ENCODE measurements at places on chromosomes 2 and 18.

- DNase-seq: no peak
Observed at GRCh38 chr18:71450257-71450656, 1093.9 kb downstream of the CBLN2 start.

DNA sequence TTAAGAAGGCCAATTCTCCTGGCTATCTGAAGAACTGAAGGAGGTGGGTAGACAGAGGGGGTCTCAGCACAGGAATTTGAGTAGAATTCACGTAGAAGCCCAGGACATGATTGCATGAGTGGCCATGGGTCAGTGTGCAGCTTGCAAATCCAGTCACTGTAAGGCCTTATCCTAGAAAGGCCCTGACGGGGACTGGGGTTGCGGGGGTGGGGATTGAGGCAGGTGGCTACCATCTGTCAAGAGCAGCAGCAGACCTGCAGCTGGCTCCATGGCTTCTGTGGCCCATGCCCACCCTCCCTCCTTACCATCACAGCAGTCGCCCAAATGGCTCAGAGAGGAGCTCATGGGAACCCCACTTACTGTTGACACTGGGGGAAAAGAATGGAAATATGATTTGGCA, 34.6 kb upstream of the SLC14A1 start:
- DNase-seq: no peak

GRCh38 chr2:143344780-143345179, 215.6 kb downstream of the ARHGAP15 start:
- no peak for DNase-seq

DNA sequence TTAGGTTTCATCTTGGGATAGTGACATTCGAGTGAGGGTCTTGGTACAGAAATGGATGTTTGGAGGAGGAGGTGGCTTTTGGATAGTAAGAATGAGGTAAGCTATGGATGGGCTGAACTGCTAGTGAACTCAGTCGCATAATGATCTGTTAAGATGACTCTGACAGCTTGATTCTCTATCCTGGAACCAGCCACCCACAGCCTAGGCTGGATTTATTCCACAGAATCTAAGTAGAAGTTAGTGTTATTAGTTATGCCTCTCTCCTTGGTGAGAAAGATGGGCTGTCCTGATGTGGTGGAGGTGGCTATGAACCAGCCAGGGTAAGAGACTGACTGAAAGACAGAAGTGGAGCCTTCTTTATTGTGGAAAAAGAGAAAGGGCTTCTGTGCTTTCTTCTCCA, 22.4 kb downstream of the IL36A start:
- DNase-seq: no peak

DNA sequence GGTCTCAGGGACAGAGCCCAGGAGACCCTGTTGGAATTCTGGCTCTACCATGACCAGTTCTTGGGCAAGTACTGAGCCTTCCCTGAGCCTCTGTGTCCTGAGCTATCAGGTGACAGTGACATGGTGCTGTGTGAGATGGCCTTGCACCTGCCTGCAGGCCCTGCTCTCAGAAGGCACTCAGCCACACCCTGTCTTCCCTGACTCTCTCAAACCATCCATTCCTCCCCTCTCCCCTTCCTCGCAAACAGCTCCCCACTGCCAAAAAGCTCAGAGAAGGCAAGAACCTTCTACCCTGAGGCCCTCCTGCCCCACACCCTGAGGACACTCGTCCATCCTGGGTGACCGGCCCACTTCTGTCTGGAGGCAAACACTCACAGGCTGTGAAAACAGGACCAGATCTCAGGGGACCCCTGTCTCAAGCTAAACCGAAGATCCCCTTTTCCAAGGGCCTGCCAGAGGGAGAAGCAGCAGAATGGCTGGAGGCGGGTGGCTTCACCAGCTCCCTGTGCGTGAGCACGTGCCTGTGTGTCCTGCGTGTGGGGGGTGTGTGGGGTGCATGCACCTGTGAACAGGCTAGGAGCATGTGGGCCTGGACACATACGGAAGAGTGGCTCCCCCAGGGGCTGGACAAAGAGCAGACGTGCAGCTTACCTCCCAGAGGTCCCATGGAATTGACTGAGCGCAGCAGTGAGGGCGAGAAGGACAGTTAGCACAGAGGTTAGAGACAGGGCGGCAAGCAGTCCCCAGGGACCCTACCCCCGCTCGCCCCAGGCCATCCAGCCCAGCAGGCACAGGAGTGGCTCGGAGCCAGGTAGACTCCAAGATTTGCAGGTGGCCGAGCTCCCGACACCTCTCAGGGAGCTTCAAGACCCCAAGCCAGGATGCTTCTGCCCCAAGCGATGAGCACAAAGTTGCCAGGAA, 53.9 kb downstream of the BIN1 start:
- DNase-seq: no peak

- peak; percentile 14 for DNase-seq
Observed at GRCh38 chr2:230932556-230933511, 7.8 kb upstream of the GPR55 start.

- no peak for DNase-seq
Observed at GRCh38 chr18:74914648-74915047, 294.3 kb downstream of the PTGR3 start.

GRCh38 chr2:172342078-172342477, 85.3 kb upstream of the ITGA6 start:
- no peak for DNase-seq

GRCh38 chr2:191637182-191638078, 40.5 kb upstream of the NABP1 start:
- DNase-seq: no peak

GRCh38 chr2:11983401-11983800, 237.0 kb downstream of the LPIN1 start:
- no peak for DNase-seq

DNA sequence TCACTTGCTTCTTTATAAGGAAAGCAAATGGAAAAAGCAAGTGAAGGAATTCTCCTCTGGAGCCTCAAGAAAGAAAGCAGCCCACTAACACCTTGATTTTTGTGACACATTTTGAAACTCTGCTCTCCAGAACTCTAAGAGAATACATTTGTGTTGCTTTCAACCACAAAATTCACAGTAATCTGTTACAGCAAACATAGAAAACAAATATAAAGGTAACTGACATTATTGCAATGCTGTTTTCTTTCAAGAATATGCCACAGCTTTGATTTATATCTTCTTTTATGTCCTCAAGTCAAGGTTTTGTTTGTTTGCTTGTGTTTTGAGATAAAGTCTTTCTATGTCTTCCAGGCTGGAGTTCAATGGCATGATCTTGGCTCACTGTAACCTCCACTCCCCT, 103.1 kb upstream of the FIGN start:
- no peak for DNase-seq

DNA sequence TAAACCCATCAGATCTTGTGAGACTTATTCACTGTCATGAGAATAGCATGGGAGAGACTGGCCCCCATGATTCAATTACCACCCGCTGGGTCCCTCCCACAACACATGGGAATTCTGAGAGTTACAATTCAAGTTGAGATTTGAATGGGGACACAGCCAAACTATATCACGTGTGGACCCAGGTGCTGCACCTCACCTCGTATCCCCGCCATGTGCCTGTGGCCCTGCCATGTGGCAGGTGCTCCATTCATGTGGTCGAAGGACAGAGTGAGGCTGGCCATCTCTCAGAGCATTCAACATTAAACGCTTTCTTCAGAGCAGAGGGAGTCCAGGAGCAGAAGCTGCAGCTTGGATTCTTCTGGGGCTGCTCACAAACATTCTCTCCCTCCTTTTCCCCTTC, 32.3 kb downstream of the MROH2A start:
- no peak for DNase-seq

DNA sequence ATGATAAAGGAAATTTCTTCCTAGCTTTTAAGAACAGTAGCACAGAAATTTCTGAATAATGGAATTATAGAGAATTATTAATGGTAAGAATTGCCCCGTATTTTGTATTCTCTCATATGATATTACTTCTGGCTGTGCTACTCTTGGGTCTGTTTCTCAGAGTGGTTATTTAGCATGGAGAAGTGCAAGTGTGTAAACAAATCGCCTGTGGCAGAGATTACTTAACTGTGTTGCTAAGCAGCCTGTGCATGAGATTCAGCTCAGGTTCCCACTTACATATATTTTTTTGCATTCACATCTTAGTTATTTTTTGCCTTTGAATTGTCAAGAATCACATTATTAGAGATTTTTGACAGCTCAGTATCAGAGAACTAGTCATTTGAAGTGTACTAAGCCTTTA, 80.1 kb upstream of the NFATC1 start:
- DNase-seq: no peak

GRCh38 chr18:48754993-48755473, 195.7 kb downstream of the SMAD7 start:
- DNase-seq: no peak

DNA sequence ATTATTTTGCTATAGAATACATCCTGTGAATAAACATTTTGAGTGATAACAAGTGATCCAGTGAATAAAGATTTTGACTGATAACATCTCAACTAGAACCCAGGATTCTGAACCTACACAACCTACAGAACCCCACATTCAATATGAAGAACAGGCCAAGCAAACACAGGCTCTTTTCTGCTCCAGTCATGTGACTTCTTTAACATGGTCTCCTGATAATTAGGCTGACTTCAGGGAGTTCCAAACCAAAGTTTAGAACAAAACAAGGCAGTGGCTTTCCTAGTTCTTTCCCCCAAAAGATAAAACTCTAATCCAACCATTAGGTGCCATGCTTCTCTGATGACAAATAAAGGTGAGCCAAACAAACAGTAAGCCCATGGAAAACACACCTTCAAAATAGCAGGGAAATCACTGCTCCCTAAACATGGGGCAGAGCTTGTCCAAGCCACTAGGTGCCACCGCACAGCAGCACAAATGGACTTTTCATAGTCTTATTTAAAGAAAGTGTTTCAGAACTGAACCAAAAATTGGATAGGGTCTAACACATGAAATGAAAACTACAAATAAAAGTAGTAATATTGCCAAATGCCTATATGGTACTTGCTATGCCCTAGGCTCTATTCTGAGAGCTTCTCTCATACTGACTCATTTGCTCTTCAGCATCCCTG, 95.3 kb downstream of the EVA1A start:
- DNase-seq: no peak

DNA sequence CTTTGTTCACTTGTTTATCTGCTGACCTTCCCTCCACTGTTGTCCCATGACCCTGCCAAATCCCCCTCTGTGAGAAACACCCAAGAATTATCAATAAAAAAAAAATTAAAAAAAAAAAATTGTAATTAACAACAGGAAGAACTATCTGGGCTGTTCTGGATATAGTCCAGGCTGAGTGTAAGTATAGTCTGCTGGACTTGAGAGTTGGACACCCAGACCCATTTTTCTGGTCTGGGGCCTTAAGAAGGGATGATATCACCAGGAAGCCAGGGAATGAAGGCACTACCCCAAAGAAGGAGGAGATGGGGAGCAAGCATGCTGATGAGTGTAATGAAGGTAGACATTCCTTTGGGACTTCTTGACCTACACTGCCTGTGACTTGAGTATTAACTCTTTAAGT, 72.1 kb upstream of the ZFP36L2 start:
- no peak for DNase-seq

GRCh38 chr2:239275044-239275685, 125.7 kb downstream of the HDAC4 start:
- DNase-seq: peak; percentile 92

GRCh38 chr2:161703863-161704262, 79.6 kb downstream of the SLC4A10 start:
- DNase-seq: no peak

DNA sequence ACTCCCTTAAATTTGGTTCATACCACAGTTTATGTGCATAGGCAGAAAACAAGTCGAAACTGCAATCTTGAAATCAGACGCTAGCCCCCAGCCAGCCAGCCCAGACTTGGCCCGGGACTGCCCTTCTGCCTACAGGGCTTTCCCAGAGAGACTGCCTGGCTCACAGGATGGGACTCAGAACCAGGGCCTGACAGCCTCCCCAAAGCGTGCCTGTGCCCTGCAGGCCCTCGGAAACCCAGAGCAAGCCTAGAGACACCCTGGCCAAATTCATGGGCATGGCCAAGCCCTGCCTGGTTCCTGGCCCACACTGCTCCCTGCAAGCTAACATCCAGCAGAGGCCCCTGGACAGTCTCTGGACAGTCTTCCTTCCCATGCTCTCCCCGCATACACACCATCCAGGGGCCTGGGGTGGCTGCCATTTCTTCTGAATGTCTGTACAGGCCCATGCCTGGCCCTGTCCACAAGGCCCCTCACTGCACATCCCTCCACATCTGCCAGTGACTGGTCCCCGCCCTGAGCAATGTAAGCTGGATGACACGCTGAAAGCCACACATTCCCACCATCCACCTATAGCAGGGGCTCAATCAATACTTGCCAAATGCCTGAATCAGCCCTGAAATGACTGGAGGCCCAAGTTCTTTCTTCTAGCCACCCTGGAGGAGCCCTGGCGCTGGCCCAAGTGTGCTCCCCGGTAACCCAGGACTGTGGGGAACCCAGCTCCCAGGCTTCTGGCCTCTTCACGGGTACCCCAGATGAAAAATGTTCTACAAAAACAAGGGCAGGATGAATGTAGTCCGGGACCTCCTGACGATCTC, 73.1 kb downstream of the HDAC4 start:
- DNase-seq: no peak

DNA sequence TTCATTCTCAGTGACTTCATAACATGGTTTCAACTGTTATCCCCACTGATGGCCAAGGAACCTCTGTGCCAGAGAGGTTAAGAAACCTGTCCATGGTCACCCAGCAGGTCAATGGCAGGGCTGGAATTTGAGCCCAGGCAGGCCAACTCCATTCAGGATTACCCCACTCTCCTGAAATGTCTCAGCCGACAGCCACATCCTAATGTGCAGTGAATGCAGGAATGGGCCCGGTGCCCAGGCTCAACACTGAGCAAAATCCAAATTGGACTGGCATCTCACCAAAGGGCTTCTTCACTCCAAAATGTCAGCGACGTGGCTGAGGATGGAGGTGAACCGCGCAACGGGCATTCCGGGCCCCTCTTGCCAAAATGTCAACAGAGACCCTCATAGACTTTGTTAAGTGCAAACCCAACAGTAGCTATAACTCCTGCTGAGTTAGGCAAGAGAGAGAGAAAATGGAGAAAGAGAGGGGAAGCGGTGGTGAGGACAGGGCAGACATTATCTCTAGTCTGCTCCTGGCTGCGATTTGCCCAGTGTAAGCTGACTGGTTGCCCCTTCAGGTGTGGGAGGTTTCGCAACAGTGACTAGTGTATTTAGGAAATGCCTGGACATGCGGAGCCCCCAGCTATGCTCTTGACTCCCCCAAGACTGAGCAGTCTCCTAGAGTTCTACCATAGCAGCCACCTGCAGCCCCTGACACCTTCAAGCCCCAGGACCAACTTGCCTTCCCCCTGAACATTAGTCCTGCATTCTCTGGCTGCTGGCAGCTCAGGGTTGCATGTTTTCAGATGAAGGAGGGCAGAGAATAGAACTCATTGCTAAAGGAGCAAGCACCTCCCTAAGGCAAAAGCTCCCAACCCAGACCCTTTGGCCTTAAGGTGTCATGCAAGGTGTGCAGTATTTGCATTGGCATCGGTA, 167.7 kb downstream of the ANAPC1 start:
- no peak for DNase-seq

DNA sequence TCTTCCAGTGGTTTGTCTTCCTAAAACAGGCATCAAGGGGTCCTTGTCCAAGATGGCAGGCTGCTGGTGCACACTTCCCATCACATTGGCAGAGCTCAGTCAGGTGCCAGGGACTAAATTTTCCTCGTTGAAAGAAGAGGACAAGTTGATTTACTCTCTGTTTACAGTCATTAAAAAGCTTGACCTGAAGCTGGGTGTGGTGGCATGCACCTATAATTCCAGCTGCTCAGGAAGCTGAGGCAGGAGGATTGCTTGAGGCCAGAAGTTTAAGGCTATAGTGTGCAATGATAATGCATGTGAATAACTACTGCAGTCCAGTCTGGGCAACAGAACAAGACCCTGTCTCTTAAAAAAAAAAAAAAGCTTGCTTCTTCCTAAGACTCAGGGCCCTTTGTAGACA, 3.6 kb upstream of the PLB1 start:
- no peak for DNase-seq

GRCh38 chr2:64463781-64464180, 9.8 kb downstream of the LGALSL start:
- DNase-seq: no peak
